GM12865 (cell line): ENCODE measurements at places on chromosomes 6 and 20.

DNA sequence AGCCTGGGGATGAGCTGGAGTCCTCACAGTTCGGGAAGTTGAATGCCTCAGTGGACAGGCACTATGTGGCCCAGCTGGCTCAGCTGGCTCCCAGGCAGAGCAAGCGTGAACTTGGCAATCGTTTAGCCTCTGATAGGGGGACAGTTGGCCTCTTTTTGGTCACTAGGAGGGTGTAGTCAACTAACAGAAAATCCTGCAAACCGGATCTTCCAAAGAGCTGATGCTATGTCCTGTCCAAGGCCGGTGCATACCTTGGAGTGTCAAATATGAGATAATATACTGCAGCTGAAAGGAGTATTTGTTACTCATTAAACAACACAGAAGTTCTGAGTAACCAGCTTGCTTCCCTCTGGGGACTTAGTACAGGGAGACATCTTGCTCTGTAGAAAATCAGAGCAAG is 126.2 kb upstream of the EXOC2 start:
- no peak for DNase-seq

GRCh38 chr20:57814529-57814928 is 104.7 kb upstream of the PMEPA1 start:
- DNase-seq = no peak

DNA sequence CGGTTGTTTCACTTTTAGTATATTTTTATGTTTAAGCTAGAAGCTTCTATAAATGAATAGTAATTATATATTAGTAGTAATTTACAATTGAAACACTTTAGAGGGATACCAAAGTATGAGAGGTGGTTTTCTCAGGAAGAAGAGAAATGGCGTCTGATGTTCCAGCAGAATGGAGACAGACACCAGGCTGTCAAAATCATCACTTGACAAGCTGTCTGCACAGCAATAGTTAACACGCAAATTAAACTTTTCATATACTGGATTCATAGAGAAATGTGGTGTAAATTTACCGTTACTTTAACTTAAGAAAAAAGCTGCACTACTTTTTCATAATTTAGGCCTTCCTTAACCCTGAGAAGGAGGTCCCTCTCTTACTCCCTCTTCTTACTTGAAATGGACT is 82.6 kb downstream of the FAM217A start:
- no peak for DNase-seq

DNA sequence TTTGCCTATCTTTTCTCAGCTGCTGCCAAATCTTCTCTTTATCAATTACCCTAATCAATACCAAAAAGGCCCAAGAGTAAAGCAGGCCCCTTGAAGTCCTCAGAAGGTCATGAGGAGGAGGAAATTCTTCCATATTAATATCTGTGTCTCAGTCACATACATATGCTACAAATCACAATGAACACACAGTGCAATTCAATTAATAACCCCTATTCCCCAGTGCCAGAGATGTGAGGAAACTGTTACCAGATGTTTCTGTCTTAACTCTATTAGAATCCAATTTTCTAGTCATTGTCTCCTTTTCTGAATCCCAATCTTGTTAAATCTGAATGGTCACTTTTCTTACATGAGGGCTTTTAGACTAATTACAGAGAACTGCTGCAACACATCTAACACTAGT is 45.9 kb upstream of the SLC2A12 start:
- no peak for DNase-seq

- peak; percentile 40 for DNase-seq
These were observed 244.8 kb upstream of the TENT5A start for GRCh38 chr6:81997090-81997926.

DNA sequence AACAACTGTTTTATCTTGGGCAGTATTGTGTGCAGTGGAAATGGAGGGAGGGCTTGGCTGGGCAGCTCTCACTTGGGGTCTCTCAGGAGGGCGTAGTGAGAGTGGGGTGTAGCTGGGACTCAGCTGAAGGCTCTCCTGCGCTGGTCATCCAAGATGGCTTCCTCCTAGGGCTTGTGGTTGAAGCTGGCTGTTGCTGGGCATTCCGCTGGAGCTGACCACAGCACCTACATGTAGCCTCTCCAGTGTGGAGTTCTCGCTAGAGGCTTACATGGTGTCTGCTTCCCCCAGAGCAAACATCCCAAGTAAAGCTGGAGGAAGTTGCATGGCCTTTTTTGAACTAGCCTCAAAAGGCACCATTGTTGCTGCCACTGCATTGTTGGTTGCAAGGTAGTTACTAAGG is 344.1 kb upstream of the MARCKS start:
- no peak for DNase-seq

DNA sequence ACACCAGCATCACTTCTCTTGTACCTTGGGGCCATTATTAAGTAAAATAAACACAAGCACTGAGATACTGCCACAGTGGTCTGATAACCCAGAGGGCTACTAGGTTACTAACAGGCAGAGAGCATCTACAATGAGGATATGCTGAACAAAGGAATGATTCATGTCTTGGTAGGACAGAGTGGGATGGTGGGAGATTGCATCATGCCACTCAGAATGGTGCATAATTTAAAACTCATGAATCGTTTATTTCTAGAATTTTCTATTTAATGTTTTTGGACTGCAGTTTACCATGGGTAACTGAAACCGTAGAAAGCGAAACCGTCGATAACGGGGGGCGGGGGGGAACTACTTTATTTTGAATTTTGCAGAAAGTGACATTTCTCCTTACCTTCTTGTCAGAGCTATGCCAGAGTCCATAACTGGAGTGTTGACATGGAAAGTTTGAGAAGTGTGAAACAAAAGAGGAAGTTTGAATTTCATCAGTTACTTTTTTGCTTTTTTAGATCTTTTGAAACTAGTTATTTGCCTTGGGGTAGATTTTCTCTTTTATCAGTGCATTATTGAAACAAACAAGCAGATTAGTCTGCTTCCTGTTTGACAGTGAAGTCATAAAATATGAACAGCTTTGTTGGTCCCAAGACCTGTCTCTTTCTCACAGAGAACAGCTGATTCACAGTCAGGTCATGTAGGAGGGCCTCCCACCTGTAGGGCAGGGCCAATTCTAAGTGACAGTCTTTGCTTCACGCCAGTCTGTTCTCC is 124.9 kb downstream of the KLHL32 start:
- peak; percentile 80 for DNase-seq

- no peak for DNase-seq
These were observed 1.8 kb downstream of the BTN3A1 start for GRCh38 chr6:26403893-26404292.

GRCh38 chr6:46042355-46042999 is 26.8 kb upstream of the CLIC5 start:
- DNase-seq = peak; percentile 41

GRCh38 chr6:90859612-90860011 is 272.7 kb upstream of the MAP3K7 start:
- peak; percentile 11 for DNase-seq

DNA sequence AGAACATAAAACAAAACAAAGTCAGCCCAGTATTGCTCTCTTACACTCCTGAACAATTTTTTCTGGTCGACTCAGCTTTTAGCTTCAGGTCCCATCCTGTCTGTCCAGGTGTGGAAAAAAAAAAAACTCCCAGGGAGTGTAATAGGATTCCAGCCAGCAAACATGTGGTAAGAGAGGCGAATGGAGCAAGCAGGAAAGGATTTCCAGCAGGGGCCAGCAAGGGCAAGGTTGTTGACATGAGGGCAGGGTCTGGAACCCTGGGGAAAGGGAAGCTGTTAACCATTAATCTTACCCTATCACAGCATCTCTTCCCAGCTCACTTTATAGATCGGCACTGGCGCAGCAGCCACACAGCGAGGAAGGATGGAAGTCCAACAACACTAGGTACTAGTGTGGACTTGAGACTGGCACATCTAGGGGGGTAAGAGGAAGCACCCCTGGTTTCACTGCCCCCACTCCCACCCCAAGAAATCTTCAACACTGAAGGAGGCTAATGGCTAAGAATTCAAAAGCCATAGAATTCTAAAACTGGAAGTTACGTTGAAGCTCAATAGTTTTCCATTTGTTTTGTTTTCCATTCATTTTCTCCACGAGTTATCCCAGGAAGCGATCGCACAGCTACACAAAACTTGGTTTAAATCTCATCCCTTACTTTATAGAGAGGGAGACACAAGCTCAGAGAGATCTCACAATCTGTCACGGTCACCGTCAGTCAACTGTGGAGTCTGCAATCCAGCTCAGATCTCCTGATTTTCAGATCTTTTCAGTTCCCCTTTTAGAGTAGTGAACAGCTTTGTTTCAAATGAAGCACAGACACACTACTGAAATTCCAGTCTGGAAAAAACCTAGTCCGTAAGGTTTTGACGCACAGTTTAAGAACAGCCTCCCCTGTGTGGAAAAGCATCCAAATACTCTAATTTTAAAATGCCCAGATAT is 53.3 kb downstream of the SLC22A23 start:
- DNase-seq = no peak

DNA sequence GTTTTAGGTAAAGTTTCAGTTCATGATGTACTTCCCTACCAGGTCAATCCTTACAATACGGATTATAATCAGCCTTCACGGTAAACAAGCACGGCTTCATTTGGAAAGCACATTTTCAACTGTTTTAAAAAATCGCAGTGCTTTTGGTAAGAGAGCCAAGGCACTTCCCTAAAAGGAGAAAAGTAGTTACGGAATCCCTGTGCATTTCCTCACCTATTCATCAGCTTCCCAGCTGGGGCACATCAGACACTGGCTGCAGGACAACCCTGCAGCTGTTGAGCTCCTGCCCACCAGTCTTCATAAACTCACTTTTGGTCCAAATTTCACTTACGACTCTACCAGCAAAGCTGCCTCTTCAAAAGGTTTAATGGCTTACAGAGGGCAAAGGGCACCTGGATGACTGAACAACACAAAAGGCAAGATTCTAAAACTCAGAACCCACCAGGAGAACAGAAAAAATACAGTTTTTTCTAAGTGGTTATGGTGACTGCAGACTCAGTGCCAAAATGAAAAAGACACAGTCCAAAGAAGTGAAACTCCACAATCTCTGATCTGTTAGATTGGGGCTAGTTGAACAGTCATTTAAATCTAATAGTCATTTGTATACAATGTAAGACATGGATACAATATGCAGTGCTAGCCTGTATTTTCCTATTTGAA is 7.5 kb downstream of the SNX5 start:
- DNase-seq = peak; percentile 44

DNA sequence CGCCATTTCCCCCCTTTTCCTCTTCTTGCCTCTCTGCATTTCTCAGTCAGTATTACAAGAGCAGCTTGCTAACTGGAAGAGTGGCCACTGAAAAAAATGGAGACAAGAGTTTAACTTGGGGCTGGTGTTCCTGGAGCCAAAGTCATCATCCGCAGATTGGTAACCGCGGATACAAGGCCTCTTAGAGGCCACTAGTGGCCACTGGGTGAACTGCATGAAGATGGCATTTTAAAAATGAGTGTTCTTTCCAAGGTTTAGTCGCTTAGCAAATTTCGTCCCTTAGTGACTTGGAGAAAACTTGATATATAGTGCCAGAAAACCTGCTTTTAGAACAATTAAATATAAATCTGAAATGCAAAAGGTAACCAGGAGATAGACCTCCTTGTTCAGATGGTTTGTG is 4.8 kb downstream of the F13A1 start:
- DNase-seq = peak; percentile 65

DNA sequence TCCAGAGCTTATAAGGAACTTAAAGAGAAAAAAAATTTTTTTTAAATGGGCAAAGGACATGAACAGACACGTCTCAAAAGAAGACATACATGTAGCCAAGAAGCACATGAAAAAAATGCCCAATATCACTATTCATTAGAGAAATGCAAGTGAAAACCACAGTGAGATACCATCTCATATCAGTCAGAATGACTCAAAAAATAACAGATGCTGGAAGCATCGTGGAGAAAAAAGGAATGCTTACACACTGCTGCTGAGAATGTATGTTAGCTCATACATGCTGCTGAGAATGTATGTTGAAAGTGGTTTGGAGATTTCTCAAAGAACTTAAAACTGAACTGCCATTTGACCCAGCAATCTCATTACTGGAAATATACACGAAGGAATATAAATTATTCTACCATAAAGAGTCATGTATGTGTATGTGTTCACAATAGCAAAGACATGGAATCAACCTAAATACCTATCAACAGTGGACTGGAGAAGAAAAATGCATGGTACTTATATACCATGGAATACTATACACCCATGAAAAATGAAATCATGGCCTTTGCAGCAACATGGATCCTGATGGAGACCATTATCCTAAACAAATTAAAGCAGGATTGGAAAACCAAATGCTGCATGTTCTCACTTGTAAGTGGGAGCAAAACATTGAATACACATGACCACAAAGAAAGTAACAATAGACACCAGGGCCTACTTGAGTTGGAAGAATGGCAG is 5.2 kb downstream of the OR11A1 start:
- DNase-seq = no peak

DNA sequence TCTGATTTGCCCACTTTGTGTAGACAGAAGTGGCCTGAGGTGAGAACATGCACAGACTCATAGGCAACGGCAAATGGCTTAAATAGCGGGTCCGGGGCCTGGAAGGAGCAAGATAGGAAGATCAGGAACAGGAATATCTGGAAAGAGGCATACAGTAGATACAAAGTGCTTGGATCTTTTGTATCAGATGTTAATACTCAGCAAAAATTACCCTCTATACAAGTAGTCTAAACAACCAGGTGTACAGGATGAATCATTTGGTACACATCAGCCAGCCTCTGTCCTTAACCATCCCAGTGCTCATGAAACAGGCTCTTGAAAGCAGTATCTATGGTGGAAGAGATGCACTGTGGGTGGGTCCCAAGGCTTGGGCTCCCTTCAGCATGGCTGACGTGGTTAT is 28.9 kb upstream of the HLA-C start:
- DNase-seq = no peak

DNA sequence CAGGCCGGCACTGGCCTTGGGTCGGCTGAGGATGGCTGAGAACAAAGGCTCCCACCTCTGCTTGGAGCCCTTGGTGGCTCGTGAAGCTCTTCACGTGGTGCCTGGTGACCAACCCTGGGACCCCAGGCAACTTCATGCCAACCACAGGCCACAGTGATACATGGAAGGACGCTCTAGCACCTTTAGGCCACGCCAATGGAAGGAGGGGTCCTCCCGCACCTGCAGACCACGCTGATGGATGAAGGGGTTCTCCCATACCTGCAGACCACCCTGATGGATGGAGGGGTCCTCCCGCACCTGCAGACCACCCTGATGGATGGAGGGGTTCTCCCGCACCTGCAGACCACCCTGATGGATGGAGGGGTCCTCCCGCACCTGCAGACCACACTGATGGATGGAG is 62.5 kb downstream of the ERMARD start:
- DNase-seq = no peak

GRCh38 chr20:31593221-31594001 is 11.7 kb upstream of the ID1 start:
- DNase-seq = no peak

- DNase-seq = no peak
These were observed 52.4 kb downstream of the TTI1 start for GRCh38 chr20:37980876-37981275.

- DNase-seq = no peak
These were observed 84.3 kb upstream of the FOXO3 start for GRCh38 chr6:108476376-108476775.

GRCh38 chr6:80862756-80863155 is 756.3 kb downstream of the BCKDHB start:
- no peak for DNase-seq

- DNase-seq = no peak
These were observed 6.3 kb upstream of the RPN2 start for GRCh38 chr20:37172836-37173235.
